ENCODE measurements at places on chromosomes 6 and 20. TPM values are rescaled to one million over a fixed set of nuclear protein-coding genes. Genes with fewer than 3 reads are reported as not detected.

GRCh38 chr20:56793916-56794315 is 164.8 kb downstream of the TFAP2C start:
- DNase-seq = no peak

DNA sequence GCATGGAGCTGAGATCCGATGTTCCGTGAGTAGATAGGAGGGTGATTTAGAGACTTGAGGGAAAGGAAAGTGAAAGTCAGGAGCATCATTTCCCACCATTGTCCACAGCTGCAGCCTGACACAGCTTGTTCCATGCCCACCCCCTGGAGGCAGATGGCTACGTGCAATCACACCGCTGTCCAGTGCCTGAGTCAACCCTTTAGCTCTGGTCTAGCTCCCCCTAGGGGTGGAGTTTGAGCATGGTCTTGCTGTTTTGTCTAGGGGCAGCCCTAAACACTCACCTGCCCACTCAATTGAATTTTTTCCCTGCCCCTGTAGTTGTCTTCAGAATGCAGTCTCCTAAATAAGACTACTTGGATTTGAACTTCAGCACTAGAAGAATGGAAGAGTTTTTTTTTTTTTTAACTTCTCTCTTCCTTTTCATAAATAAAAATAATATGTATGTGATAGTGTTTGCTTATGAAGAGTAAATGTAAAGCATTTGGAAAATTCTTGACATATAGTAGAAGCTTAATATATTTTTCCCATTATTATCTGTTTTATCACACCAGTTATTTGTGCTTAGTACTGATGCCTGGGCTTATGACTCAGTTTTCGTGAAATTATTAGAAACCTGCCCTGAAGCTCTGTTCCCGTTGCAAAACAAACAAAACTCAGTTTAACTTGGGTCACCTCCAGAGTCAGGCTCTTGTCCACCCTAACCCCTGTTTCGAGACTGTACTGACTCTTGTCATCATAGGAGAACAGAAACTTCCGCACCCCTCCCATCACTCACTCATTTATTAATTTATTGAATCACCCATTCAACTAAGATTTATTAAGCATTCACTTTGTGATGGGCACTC is 814.8 kb downstream of the MAFB start:
- peak; percentile 67 for DNase-seq

GRCh38 chr6:105646391-105646867 is 243.5 kb upstream of the PREP start:
- DNase-seq = no peak

DNA sequence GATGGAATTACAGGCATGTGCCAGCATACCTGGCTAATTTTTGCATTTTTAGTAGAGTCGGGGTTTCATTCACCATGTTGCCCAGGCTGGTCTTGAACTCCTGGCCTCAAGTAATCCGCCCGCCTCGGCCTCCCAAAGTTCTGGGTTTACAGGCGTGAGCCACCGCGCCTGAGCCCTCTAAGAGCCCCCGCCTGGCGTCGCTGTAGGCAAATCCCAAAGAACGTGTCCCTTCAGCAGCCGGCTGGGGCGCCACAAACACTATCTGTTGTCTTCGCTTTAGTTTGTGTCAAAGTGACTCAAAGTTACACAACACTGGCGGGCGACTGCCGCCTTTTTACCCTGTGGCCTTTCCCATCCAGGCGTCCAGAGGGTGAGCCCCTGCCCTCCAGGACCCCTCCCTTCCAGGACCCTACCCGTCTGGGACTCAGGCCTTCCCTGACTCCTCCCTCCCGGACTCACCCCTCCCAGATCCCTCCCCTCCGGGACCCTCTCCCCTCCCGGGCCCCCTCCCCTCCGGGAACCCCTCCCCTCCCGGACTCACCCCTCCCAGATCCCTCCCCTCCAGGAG is 940 bp upstream of the ADRM1 start:
- DNase-seq = peak; percentile 95

GRCh38 chr20:62961310-62961783 is 8.8 kb downstream of the SLC17A9 start:
- DNase-seq = no peak

GRCh38 chr6:137799950-137800568 is 67.0 kb upstream of the TNFAIP3 start:
- no peak for DNase-seq

DNA sequence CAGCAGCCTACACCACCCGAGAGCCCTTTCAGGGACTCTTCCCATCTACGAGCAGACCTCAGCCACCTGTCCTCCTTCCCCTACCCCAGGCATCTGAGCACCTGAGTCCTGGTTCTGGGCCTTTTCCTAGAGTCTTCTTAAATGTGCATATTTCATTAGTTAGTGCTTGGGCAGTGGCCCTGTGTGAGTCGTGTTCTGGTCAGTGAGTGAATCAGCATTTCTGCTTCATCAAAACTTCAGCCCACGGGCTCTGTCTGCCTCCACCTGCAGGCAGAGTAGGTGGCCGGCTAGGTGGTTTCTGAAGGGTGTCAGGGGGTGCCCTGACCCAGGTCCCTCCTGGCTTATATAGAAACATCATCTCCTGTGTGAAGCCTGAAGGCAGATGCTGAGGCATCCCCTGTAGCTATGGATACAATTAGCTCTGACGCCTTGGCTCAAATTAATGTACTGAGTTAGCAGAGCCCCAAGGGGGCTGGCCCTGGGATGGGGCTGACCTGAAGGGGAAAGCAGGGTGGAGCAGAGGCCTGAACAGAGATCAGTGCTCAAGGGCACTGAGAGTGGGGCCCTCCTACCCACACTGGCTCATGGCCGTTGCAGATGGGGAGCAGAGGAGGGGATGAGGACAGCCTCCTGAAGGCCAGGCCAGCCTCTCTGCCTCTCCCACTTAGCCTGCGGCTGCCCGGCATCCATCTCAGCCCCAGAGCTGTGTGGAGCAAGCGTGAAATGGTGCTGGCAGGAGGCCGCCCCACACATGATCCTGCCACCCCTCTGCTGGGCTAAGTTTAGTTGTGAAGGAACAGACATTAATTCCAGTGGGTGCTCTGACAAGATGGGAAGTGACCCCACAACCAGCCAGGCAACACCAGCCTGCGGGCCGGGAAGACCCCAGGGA is 13.6 kb downstream of the IP6K3 start:
- no peak for DNase-seq

DNA sequence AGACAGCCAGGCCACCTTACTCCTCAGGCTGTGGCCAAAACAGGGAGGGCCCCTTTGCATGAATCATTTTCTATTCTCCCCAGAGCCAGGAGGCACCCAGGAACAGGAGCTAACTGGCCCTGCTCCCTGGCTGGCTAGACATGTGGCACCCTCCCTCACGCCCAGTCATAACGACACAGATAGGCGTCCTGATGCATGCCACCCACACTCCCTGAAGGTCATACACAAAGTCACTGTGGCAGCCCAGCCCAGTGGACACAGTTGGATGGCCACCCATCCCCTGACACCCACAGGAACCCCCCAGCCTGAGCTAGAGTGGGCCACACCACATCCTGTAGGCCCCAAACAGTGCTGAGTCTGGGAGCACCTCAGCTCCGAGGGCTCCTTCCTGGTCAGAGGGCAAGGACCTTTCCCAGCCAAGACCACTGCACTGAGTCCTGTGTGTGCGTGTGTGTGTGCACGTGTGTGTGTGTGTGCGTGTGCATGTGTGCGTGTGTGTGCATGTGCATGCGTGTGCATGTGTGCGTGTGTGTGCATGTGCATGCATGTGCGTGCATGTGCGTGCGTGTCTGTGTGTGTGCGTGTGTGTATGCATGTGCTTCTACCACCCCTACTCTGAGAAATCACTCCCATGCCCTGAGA is 21.6 kb downstream of the TFEB start:
- no peak for DNase-seq

DNA sequence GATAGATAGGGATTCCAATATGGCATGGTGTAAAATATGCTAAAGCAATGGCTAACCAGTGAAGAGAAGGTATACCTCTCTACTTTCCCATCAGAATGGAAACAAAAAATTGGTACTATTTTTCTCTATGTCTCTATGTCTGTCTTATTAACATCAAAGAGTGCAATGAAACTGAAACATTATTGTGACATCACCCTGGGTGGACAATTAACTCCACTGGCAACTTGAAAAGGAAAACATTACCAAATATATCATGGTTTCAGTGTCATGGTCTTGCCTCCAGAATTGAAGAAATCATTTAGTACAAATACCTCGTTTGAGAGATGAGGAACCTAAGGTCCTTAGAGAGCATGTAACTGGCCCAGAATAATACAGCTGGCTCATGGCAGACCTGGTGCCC is 1132.5 kb upstream of the MAP3K7 start:
- no peak for DNase-seq

DNA sequence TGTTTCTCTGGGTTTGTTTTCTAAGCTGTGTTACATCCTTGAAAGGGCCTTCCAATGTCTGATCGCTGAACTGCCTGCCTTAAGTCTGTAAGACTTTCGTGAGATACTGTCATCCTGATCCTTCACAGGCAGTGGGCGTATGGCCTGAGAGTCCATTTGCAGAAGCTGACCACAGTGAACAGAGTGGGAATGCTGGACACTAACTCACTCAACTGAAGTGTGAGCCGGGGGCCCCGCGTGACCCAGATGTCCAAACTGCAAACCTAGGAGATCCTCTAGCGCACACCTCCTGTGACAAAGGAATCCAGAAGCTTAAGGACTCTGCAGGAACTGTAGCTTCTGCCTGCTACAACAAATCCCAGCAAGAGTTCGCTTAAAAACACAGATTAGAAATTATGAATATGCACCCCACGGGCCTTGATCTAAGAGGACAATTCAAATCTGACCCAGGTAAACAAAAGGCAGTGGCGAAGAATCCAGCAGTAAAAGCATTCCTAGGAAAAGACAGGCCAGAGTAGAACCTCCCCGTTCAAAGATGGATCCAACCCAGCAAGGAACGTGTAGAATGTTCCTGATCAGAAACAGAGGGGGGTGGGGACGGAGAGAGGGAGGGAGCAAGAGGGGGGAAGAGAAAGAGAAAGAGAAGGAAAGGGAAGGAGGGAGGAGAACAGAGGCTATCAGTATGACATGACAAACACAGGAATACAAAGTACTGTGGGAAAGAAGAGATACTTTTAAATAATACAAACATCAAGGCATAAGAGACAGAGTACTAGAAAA is 135.0 kb upstream of the AFDN start:
- DNase-seq = no peak

GRCh38 chr20:829551-829950 is 4.0 kb upstream of the FAM110A start:
- peak; percentile 13 for DNase-seq

GRCh38 chr20:33433465-33434234 is 9.9 kb downstream of the SNTA1 start:
- peak; percentile 74 for DNase-seq

DNA sequence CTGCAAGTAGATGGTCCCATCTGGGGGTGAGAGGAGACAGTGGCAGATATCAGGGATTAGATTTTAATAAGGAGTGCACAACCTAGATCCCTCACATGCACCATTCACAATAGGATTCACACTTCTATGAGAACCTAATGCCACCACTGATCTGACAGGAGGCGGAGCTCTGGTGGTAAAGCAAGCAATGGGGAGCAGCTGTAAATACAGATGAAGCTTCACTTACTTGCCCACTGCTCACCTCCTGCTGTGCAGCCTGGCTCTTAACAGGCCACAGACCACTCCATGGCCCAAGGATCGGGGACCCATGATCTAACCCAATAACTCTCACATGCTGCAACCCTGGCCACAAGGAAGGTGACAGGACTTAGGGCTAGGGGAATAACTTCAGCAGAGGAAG is 75.4 kb downstream of the ZNF133 start:
- DNase-seq = no peak

- no peak for DNase-seq
Observed at GRCh38 chr6:21984135-21984534, 312.7 kb downstream of the PRL start.

GRCh38 chr6:159257846-159258245 is 88.6 kb downstream of the FNDC1 start:
- no peak for DNase-seq

GRCh38 chr20:44829688-44830087 is 19.3 kb upstream of the RIMS4 start:
- DNase-seq = no peak

DNA sequence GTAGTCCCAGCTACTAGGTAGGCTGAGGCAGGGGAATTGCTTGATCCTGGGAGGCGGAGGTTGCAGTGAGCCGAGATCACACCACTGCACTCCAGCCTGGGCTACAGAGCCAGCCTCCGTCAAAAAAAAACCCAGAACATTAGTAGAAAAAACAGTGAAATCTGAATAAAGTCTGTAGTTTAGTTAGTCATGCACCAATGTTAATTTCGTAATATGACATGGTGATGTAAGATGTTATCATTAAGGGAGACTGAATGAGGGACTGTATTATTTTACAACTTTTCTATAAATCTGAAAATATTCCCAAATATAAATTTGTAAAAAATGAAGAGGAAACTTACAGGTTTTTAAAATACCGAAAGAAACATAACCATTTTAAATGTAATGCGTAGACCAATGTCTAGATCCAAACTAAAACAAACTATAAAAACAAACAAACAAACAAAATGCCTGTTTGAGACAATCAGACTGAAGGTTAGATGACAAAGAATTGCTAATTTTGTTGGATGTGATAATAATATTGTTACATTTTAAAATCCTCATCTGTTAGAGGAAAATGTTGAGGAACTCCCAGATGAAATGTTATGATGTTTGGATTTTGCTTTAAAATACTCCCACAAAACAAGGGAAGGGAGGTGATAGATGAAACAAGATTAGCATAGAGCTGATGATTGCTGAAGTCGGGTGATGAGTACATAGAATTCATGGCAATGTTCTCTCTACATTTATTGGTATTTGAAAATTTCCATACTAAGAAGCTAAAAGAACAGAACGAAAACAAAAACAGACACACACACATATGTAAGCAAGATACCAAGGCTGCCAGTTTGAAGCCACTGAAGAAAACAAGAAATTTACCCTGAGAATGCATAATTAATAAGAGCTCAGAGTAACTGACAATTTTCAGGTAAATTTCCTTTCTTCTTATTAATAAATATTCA is 1.8 kb downstream of the GSTA4 start:
- no peak for DNase-seq

DNA sequence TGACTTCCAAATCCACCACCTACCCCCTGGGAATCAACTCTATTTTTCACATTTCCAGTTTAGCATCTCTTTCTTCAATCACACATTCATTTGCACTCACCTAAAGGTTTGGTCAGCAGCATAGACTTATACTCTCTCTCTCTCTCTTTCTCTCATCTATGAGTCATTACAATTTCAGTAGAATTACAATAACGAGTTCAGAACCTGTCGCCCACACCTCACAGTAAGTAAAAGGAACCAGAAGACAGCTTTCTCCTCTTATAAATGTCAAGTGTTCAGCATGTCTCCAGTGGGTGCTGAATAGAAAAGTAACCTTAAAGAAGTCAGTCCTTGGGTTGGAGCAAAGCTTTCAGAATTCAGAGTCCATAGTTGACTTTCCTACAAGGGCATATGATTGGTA is 1.1 kb upstream of the PHACTR1 start:
- DNase-seq = no peak

- no peak for DNase-seq
Observed at GRCh38 chr6:111793711-111794111, 79.5 kb downstream of the FYN start.

- DNase-seq = no peak
Observed at GRCh38 chr6:169783971-169784820, 32.8 kb downstream of the ERMARD start.

The ITPA gene
- 43.4 TPM for total RNA-seq

The SEL1L2 gene
- total RNA-seq = not detected

The TUBB1 gene
- 3.0 TPM for total RNA-seq

The SLC22A3 gene
- total RNA-seq = 30.6 TPM

The SIRPB2 gene
- 14.3 TPM for total RNA-seq

Measured in upper lobe of right lung (tissue), 1 donor.